ENCODE measurements at places on chromosomes 2 and 18.

DNA sequence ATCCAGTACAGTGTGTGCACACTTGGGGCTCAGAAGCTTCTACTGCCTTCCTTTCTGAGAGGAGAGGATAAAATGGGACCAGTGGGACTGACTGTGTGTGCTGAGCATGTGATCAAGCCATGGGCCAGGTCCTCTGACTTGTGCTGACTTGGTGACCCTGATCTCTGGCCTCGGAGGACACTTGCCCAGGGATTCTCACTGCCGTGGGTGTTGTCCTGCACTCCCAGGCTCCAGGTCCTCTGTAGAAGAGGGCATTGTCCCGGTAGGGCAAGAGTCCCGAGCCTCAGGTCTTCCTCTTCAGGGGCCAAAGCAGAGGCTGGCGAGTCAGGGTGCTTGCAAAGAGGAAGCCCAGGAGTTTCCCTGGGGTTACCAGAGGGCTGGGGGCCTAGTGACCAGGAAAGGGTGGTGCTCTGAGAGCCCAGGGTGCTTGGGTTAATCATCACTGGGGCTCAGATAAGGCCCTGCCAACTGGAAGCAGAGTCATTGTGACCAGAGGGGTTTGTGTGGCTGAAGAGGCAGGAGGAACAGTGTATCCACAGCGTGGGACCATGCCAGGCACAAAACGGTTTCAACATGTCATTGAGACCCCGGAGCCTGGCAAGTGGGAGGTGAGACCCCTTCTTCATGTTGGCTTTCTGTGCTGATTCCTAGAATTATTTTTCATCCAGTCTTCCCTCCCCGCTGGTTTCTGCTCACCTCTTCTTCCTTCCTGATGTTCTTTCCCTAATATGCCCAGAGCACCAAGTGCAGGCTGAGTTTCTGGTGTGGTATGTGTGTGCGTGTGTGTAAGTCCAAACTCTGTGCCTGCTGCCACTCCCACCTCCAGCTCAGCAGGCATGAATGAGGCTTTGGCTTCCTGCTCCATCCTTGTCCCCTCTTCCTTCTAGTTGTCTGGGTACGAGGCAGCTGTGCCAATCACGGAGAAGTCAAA lies at the start of gene GCKR:
Gene GCKR, plus strand, starts transcription at position 483 of the 931 bp plus-strand sequence. Its CDS starts 66 bp downstream, at position 549.
- no peak for DNase-seq

- no peak for DNase-seq
These were observed 381.6 kb downstream of the SUCLG1 start for GRCh38 chr2:84077496-84077895.

DNA sequence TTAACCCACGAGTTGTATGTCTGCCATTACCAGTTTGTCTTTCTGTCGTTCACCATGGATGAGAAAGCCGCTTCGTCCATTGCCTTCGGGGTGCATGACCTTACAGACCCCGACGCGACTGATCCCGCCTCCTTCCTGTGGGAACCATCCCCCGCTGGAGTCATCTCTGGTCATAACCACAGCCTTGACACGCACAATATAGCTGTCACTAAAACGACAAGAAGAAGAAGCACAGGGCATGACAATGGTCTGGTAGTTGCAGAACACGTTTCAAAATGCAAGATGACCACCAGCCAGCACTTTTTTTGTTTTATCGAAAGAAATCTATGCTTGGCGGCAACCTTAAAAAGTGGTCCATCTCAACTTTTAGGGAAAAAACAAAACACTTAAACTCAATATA lies 87.7 kb downstream of the SPRED2 start:
- DNase-seq, result no peak

GRCh38 chr2:164589522-164589921 lies 31.8 kb downstream of the GRB14 start:
- no peak for DNase-seq

GRCh38 chr2:127146071-127146725 lies 39.2 kb upstream of the BIN1 start:
- no peak for DNase-seq

DNA sequence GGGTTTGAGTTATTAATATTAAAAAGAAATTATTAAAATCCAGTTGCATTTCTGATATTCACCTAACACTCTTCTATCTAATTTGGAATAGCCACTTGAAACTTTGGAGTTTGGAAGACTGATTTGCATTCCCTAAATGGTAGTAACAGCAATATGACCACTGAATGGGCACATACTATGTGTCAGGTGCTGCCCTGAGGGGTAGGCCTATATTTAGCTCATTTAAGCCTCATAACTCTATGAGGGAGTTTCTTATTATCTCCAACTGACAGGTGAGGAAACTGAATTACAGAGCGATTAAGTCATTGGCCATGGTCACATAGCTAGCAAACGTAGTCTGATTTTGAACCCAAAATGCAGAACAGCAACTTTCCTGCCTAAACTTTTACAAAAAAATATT lies 77.3 kb downstream of the VWA3B start:
- no peak for DNase-seq

DNA sequence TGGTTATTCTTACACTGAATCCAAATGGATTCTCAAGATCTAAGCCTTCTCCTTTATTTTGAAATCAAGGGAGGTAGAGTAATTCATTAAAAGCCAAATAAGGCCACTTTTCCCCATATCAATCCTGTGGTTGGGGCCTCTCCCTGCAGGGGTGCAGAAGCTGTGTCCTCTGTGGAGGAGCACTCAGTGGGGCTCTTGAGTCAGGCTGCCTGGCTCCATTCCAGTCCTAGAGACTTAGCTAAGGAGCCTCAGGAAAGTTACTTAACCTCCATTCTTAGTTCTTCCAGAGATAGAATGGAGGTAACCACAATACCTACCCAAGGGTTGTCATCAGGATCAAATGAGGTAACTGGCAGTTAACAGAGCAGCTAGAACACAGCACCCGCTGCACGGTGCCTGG lies 564.3 kb downstream of the CMPK2 start:
- DNase-seq, result no peak

- no peak for DNase-seq
These were observed 48.7 kb downstream of the NCK2 start for GRCh38 chr2:105793196-105793975.

DNA sequence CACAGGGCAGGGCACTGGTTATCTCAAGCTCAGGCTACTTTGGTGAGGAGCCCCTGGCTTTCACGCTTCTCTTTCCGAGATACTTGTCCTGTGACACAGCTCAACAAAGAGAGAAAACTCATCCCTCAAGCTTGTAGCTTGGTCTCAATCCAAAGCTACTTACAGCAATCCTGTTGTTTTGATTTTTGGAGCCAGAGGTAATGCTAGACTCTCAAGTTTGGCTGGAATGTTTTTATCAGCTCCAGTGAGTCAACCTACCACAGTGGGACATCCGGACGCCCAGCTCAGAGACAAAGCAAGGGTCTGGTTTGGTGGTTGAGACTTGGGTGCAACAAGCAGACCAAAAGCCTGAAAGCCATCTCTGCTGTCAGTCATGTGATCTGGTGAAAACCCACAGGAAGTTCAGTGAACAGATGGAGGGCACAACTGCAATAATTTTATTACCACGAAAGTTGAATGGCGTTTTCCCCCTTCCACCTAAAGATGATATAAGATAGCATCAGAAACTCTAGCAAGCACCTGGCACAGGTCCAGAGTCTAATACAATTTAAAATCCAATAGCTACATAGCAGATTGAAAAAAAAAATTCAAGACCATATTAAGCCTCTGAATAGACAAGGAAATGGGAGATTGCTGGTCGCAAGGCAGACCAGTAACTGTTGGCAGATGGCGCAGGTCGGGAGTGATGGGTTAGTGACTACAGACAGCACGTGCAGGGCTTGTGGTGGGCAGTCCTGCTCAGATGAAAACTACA lies 102.3 kb upstream of the SMAD7 start:
- DNase-seq, result peak; percentile 25

DNA sequence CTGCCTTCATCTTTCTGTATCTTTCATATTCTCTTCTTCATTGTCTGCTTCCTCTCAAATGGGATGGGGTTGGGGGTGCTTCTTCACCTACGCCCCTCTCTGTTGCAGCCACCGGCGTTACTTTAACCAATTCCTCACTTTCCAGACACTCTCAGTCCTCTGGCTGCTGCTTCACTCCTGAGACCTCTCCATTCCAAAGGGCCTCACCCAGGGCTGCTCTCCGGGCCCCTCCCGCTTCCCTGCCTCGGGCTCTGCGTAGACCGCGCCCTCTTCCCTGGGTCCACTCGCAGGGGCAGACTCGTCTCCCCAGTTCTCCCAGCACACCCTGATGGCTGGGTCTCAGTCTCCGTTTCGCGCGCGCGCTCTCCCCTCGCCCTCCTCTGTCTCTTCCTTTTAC lies 926 bp downstream of the SERPINB8 start:
- DNase-seq, result no peak

DNA sequence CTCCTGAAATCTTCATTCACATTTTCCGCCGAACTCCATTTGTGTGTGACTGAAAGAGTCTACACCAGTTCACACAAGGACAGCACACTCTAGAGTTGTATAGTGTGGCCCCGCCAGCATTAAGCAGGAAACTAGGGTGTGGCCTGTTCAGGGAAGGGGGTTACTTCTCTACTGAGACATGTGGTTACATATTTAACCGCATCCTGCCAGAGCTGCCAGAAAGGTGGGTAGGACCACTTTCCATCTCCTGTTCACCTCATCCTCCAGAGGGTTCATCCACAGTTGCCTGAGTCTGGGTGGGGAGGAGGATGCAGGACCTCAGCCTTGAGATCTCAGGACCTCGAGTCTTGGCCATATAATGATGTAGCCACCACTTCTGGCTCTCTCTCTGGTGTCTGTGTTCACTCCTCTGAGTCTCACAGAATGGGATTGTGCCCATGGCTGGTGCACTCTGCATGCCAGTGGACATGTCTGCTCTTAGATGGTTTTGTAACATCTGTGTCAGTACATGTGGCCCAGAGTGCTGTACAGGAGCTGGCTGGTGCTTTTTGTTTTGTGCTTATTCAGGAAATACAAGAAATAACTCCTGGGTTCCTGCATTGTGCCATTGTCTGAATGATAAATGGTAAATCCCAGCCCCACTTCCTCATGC lies 7.7 kb upstream of the SP140L start:
- peak; percentile 46 for DNase-seq

- no peak for DNase-seq
These were observed 34.9 kb downstream of the OSBPL1A start for GRCh38 chr18:24362757-24363156.

GRCh38 chr2:74316627-74317295 lies 26.5 kb downstream of the SLC4A5 start:
- DNase-seq, result no peak

GRCh38 chr2:180203972-180204371 lies 196.9 kb upstream of the CWC22 start:
- no peak for DNase-seq

DNA sequence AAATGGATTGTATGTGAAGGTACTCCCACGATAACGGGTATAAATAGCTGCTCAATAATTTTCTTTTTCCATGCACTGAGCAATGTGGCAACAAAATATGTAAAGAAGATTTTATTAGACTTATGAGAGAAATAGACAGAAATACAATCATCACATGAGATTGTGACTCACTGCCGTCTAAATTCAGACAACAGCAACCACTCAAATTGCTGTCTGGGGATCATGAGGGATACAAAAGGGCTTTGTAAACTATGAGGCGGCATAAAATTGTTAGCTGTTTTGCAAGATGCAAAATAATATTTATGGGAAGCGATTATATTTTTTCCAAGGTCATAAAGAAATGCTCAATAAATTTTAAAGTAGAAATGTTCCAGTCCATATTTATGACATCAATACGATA lies 259.1 kb upstream of the AGAP1 start:
- no peak for DNase-seq

DNA sequence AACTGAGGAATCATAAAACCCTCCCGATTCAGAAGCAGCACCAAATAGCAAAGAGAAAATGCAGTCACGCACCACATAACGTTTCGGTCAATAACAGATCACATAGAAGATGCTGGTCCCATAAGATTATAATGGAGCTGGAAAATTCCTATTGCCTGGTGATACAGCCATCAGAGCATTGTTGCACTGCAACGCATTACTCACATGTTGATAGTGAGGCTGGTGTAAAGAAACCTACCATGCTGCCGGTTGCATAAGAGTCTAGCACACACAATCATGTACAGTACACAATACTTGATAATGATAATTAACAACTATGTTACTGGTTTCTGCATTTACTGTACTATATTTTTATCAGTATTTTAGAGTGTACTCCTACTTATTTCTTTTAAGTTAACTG lies 32.5 kb downstream of the RNF152 start:
- no peak for DNase-seq

DNA sequence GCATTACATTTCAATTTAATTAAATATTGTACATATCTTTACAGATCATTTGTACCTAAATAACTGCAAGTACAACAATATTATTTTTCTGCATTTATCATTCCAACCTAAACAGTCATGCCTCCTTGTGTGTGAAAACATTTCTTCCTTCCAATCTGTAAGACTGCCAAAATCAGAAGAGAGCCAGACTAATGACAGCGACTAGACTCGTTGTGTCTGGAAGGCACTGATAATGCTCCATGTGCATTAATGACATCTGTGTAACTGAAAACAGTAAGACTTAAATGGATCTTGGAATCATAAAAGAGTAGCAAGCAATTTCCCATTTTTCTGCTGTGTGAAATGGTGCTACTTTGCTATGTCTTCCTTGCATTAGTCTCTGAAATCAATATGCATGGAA lies 278.0 kb upstream of the DSEL start:
- no peak for DNase-seq

GRCh38 chr2:207418419-207418818 lies 111.3 kb upstream of the CREB1 start:
- no peak for DNase-seq

DNA sequence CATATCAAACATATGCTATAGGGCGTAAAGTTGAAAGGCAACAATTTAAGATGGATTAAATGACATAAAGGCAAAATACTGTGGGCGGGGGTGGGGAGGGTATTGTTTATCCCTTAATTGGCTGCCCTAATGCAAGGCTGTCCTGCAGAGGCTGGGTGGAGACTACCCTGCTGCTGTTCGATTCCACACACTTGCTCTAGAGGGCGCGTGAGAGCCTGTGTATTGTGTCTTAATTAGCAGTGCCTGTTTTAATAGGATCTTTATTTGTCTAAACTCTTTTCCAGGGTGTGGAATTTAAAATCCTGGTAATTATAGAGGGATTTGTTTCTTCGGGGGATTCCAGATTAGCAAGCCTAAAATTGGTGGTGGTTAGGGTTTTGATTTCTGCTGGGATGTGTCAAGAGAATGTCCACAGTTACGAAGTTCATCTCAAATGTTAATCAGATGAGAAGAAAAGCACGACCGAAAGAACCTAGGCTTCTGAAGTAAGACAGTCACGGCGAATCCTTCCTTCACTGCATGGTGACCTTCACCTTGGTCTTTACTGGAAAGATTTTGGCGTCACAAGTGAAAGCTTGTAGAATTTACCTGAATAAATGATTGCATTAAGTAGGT lies 103.5 kb upstream of the MAP3K20 start:
- peak; percentile 7 for DNase-seq
